ENCODE measurements at places on chromosomes 12 and 14.

- peak; percentile 35 for DNase-seq
These were observed 1037.8 kb downstream of the BCL11B start for GRCh38 chr14:98234208-98234607.

- no peak for DNase-seq
These were observed 94.3 kb downstream of the PPP2R5E start for GRCh38 chr14:63448841-63449240.

DNA sequence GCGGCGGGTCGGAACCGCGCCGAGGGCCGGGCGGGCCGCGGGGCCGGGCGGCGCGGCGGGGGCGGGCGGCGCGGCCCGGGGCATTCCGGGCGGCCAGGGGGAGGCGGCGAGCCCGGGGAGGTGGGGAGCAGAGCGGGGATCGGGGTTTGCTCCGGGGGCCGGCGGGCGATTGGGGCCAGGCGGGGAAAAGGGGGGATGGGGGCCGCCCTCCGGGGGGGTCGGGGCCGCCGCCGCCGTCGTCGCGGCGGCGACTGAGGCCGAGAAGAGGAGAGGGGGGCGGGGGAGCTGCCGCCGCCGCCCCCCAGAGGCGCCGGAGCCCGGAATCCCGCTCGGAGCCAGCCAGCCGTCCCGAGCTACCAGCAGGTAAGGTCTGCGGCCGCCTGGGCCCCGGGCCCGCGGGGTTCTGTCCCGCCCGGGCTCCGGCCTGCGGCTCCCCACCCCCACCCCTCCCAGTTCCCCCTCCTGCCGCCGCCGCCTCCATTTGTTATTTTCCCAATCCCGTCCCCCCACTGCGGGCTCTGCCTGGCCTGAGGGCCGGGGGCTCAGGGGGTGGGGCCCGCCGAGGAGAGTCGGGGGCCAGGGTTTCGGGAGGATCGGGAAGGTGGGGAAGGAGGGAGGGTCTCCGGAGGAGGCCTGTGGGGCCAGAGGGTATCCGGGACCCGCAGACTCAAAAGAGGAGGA lies 403 bp downstream of the ATN1 start:
- DNase-seq, result no peak

GRCh38 chr14:103613517-103613916 lies 15.5 kb upstream of the KLC1 start:
- DNase-seq, result no peak

DNA sequence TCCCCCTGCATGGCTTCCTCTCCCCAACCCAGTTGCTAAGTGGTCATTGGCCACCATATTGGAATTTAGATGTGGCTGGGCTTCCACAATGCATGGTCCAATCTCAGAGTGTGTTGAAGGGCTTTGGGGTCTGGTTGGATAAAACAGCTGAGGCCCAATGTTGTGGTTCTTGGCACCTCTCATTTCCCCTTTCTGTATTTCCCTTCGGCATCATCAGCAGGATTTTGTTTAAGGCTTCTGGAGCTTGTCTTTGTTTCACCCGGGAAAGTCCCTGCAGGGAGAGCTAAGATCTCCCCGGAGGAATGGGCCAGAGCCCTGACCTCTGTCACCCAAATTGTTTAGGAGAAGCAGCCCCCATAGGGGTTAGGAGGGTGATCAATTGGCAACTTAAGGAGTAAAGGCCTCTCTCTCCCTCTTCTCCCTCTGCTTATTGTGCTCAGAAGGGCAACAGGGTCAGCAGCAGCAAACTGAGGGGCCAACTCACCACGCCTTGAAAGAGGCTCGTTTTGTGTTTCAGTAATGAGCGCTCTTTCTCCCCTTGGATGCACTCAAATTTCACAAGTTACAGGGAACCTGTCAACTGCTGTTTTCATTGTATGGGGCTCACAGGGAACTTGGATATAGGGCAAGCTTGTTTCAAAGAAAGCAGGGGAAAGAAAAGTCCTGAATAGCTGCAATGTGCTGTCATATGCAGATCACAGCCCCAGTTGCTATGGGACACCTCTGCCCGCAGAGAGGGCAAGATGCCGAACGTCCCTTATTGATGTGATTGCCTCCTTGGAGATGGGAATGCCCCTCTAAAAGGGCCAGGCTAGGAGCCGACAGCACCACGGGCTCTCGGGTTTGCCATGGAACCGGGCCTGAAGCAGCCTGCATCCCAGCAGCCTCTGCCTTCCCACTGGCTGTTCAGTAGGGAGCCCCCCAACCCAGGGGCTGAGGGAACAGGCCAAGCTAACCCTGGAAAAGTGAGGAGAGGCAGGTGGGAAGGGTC lies 223.7 kb downstream of the ZFP36L1 start:
- no peak for DNase-seq

GRCh38 chr14:22070119-22070982 lies 396.7 kb upstream of the OR4E1 start:
- DNase-seq, result peak; percentile 70

DNA sequence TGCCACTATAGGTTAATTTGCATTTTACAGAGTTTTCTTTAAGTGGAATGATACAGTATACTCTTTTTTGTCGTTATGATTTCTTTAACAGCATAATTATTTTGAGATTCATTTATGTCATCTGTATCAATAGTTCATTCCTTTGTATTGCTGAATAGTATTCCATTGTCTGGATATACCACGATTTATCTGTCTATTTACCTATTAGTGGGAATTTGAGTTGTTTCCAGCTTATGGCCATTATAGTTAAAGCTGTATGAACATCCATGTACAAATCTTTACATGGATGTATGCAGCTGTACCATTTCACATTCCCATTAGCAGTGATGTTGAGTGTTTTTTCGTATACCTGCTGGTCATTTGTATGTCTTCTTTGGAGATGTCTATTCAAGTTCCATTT lies 163.9 kb downstream of the ETNK1 start:
- DNase-seq, result no peak

DNA sequence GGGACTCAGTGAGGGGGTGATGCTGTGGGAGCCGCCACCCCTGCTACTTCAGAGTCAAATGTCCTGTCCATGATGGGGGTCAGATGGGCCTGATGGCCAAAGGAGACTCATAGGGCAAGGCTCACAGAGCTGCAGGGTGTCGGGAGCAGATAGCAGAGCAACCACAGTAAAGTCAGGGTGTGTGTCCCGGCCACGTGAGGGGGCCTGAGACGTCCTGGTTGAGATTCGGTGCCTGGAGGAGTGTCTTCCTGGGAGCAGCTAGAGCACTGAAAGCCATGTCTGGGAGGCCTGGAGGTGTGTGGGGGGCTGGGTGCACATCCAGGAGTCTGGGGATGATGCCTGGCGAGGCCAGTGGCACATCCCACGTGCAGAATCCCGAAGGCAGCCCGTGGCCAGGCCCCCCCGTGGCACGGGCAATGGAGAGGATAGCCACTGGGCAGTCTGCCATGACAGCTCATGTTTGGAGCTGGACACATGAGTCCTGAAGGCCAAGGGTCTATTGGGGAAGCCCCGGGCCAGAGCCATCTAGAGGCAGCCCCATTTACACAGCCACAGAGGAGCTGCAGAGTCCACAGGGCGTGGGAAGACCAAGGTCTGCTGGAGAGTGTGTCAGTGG lies 308.0 kb upstream of the SFSWAP start:
- DNase-seq, result no peak

GRCh38 chr12:45743247-45743646 lies 13.7 kb downstream of the ARID2 start:
- no peak for DNase-seq

- DNase-seq, result no peak
These were observed 3.8 kb downstream of the DCN start for GRCh38 chr12:91178781-91179180.

DNA sequence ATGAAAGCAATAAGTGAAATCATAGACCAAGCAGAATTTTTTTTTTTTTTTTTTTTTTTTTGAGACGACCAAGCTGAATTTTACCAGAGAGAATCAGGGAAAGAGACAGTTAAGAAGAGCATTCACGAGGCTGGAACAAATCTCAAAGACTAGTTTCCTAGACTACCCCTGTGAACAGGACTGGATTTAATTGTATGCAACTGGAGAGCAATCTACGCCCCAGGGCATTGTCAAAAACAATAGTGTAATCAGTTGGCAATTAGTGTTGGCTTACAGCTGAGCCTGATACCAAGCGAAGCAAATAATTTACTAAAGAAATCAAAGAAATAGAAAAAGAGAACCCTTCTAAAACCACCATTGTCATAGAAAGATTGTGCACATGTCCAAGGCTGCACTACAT lies 232.9 kb upstream of the CPNE8 start:
- no peak for DNase-seq

DNA sequence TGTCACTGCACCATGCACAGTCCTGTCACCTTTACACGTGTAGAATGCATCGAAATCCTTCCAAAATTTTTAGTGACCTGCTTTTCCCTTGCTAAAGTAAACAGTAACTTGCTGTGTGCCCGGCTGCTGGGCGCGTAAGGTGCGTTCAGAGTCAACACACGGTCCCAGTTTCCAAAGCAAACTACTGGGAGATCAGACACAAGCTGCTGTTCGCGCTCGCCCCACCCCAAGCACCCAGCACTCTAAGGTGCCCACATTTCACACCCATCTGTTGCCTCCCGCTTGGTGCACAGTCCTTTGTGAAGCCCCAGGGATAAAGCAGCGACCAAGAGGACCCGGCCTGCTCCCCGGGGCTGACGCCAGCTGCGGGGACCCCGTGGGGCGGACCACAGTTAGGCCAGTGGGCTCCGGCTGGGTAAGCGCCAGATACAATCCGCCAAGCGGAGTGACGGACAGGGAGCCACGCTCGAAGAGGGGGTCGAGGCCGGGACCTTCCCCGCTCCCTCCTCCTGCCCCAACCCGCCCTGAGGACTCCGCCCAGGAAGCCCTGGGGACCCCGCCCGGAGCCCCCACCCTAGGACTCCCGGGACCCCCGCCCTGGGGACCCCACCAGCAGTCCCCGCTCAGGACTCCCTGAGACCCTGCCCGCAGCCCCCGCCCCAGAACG lies 633 bp downstream of the STX2 start:
- peak; percentile 36 for DNase-seq
